ENCODE measurements at places on chromosomes 5 and 9.

DNA sequence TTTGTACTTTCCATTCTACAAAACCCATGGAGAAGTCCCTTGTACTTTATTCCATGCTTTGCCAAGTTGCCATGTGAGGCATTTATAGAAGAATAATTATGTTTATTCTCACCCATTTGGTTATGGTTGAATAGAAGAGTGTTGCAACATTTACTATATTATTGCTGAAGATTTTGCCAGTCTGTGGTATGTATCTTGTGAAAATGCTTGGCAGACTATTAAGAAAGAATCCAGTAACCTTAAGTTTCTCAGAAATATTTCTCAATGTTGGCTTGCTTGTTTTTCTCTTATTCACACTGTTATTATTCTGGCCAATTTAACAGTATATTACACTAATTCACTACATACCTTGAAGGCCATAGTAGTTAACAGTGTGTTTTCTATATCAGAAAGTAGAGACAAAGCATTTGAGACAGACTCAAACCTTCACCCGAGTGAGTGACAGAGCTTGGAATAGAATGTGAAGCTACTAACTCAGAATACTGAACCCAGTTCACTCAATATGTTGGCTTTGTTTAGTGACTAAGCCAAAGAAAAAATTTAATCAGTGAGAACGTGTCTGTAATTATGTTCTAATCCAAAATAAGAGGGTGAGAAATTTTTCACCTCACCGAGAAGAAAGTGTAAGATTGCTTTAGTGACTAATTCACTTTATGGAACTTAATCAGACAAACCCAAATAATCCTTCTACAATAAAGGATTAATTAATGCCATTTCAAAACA, 184.4 kb downstream of the CWC27 start:
- no peak for DNase-seq

- no peak for DNase-seq
These were observed 2.1 kb upstream of the TTLL11 start for GRCh38 chr9:122095010-122095767.

- DNase-seq, result no peak
These were observed 72.5 kb upstream of the SAP30L start for GRCh38 chr5:154373326-154373725.

DNA sequence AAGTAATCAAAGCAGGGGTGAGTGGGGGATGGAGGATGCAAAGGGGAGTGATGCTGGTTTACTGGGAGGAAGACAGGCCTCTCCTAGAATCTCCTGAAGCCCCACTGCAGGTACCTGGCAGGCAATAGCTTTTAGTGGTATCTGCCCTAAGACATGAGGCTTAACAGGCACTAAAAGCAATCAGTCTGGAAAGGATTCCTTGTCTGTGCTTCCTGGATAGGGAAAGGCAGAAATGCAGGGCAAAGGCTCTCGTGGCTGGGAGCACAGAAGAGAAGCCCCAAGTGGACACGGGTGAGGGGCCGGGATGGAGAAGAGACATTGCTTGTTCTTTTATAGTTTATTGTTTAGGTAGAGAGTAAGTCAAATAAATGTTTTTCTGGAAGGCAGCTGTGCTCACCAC, 40.1 kb downstream of the CCNJL start:
- no peak for DNase-seq

GRCh38 chr5:116543501-116543900, 31.1 kb downstream of the SEMA6A start:
- no peak for DNase-seq

DNA sequence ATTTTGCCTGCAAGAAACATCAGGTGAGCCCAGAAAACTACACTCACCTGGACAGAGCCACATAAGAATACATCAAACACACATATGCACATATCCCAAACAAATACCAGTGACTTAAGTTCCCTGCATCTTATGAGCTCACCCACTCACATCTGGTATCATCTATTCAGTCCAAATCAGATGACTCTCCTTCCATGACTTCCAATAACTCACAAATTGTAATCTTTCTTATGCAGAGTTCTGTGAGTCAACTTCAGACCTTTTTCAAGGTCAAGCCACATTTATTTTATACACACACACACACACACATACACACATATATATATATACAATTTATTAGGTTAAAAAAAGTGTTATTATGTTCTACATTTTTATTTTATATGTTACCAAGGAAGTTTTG, 1711.9 kb upstream of the CDH9 start:
- DNase-seq, result no peak

- DNase-seq, result no peak
These were observed 218.4 kb downstream of the ANXA1 start for GRCh38 chr9:73370053-73370452.

- DNase-seq, result no peak
These were observed 1045.6 kb upstream of the WWC1 start for GRCh38 chr5:167245868-167246267.

DNA sequence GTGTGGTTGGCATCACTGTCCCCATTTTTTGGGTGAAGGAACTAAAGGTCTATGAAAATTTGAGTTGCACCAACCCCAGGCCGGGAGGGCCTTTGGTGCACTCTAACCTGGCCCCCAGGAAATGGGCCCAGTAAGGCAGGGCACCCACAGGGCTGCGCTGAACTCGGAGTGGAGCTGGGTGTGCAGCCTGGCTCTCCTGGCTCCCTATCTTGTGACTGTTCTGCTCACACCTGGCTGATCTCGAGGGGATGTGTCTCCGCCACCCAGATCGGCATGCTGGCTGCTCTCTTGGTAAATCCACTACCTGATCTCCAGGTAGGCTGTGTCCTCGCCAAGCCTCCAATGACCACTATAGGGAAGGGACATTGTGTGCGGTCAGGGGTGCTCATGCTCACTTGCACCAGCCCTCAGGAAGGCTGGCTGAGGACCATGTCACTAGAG, 259.8 kb downstream of the NSG2 start:
- DNase-seq, result no peak

Data from D721Med (cell line).